Nephron progenitor cell (in vitro differentiated cells): ENCODE measurements at places on chromosomes 7 and 10.
A peak's percentile ranks its signal among the peaks of the same experiment; 100 is the strongest.

- no peak for DNase-seq
These were observed 351.2 kb upstream of the AKR1E2 start for GRCh38 chr10:4474829-4475228.

GRCh38 chr7:157712666-157713235 lies 375.9 kb downstream of the DNAJB6 start:
- no peak for DNase-seq

DNA sequence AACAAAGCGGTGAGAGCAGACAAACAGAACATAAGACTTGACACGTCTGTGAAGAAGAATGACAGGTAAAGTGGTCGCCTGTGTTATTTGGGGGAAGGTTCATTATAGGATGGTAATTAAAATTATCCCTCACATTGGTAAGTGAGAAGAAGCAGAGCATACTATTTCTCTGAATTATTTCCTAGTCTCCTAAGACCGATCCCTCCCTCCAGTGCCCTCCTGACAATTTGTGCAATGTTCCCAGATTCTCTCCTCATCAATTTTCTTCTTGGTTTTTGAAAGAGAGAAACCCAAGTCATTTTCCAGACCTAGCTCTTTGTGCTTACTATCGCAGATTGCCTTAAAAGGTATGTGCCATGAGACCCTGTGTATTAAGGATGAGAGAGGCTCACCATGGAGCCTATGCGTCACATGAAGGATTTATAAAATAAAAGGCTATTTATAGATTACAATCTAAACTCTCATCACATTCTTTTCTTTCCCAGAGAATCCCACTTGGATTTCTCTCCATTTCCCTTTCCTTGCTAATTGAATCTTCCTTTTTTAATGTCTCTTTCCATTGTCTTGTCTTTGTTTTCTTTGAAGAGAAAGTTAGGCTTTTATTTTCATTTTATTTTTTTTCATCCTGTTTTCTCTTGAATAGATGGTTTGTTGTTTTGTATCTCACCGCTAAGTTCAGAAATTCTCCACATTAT lies 112.0 kb downstream of the PPP1R3A start:
- no peak for DNase-seq

- DNase-seq: peak; percentile 12
These were observed 3.5 kb downstream of the MKRN1 start for GRCh38 chr7:140475747-140476333.

- no peak for DNase-seq
These were observed 51.0 kb downstream of the RASGEF1A start for GRCh38 chr10:43215758-43216455.

GRCh38 chr7:47688311-47689100 lies 106.6 kb upstream of the TNS3 start:
- DNase-seq: peak; percentile 54

DNA sequence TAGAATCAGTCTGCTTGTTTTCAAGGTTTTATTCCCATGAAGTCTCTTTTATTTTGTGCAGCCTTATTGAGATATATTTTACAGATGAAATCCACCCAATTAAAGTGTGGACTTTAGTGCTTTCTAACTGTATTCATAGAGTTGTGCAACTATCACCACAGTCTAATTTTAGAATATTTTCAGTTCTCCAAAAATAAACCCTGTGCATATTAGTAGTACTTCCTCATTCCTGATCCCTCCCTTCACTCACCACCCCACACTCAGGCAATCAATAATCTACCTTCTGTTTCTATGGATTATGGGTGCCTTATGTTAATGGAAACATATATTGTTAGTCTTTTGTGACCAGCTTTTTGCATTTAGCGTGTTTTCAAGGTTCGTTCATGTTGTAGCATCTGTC lies 185.7 kb upstream of the TMEM72 start:
- no peak for DNase-seq

DNA sequence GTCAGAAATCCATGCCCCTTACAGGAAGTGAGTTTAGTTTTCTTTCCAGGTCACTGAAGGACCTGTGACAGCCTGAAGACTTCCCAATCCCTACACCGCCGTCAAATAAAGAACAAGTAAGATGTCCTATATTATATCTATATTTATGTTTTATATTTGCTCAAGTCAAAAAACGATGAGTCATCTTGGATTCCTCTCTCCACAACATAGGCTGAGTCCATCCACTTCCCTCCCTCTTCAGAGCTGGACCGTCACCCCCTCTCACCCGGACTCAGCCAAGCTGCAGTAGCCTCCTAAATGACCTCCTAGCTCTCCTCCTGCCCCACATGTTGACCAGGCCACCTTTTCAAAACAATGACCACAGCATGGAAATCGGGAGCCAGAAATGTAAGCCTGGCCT lies 53.5 kb downstream of the GLI3 start:
- no peak for DNase-seq

DNA sequence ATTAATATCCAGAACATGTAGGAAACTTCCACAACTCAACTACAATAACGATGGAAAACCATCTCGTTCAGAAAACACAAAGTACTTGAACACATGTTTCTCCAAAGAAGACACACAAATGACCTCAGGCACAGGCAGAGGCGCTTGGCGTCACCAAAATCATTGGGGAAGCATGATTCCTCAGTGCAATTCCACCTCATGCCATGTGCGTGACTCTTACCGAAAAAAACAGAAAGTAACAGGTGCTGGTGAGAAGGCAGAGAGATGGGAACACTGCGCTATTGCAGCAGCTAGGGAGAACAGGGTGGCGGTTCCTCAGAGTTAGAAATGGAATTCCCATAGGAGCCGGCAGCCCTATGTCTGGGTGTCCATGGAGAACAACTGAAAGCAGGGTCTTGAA lies 390.0 kb downstream of the DNAJB6 start:
- no peak for DNase-seq

DNA sequence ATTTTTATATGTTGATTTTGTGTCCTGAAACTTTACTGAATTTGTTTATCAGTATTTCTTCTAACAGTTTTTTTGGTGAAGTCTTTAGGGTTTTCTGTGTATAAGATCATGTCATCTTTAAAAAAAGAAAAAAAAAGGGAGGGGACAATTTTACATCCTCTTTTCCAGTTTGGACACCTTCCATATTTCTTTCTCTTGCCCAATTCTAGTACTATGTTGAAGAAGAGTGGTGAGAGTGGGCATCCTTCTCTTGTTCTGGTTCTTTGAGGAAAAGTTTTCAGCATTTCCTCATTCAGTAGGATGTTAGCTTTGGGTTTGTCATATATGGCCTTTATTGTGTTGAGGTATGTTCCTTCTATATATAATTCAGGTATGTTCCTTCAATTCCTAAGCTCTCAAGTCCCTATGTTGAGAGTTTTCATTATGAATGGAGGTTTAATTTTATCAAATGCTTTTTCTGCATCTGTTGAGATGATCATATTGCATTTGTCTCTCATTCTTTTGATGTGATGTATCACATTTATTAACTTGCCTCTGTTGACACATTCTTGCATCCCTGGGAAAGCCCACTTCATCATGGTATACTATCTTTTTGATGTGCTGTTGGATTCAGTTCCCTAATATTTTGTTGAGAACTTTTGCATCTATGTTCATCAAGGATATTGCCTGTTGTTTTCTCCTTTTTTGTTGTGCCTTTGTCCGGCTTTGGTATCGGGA lies 12.1 kb downstream of the TAS2R40 start:
- no peak for DNase-seq

DNA sequence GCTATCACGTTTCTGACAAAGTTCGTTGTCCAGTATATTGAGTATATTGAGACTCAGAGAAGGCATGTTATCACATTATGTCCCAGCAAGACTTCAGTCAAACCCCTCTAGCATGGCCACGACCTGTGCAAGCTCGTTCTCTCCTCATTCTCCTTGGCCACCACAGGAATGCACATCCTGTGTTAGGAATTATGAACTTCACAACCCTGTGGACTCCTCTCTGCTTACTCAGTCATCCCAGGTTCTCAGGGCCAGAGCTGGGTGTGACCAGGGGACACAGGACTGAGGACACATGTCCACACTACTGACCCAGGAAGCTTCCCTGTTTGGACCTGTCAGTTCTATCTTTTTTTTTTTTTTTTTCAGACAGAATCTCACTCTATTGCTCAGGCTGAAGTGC lies 4.4 kb downstream of the SH2D4B start:
- no peak for DNase-seq

GRCh38 chr10:5229019-5229418 lies 32.4 kb downstream of the AKR1C4 start:
- DNase-seq: no peak

GRCh38 chr10:32141018-32141807 lies 85.0 kb upstream of the KIF5B start:
- no peak for DNase-seq

DNA sequence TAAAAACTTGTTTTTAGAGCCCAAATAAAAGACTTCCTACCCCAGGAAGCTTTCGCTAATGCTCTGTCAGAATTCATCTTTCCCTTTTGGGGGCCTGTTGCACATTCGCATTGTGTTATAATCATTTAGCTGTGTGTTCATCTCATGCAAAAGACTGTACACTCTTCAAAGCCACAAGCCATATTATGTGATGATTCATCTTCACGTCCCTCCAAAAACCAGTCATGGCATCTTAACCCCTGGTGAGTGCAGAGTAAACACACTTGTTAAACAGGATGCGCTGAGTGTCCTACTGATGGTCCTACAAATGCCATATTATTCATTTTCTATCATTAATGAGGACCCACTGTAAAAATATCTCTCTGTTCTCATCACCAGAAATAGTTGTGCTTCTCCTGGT lies 235.4 kb downstream of the KIAA1217 start:
- no peak for DNase-seq

DNA sequence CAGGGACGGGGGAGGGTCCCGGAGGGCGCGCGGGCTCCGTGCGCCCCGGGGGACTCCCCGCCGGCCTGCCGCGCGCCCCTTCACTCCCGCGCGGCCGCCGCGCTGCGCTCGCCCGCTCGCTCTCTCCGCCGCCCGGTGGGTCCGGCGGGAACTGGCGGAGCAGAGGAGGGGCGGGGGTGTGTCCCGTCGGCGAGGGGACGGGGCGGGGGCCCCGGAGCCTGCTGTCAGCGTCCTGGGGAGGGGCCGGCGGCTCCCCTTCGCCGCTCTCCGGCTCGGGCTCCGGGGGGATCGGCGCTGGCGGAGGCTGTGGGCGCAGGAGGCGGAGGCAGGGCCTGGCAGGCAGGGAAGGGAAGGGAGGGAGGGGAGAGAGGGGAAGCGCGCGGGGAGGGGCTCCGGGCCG lies at the start of gene SH3PXD2A:
TSS of gene SH3PXD2A (minus strand) at position 153 of the 400 bp plus-strand sequence. CDS start 310 bp downstream, outside the sequence.
- peak; percentile 78 for DNase-seq

DNA sequence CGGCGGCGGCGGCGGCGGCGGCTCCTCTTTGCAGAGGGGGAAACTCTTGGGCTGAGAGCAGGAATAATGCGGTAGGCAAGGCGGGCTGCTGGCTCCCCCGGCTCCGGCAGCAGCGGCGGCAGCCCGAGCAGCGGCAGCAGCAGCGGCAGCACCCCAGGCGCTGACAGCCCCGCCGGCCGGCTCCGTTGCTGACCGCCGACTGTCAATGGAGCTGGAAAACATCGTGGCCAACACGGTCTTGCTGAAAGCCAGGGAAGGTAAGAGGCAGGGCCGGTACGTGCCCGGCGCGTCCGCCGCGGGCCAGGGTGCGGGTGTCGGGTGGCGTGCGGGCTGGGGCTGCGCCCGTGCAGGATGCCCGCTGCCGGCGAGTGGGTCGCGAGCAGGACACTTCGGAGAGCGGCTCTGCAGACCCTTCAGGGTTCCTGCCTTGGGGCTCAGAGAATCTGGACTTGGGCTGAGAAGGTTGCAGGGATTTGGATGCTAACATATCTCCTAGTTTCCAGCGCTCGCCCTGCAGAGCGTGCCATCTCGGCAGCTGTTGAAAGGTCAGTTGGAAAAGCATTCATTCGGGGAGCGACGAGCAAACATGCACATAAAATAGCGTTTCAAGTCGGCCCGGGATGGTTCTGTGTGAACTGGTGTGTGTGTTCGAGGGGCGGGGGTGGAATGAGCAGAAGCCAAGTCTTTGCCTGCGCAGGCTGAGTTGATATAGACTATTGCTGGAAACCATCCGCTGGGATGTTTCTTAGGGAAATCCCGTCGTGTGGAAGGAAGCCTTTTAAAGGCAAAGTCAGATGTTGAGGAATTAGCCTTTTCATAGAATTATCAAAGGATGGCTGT lies 562 bp downstream of the GRK5 start:
- peak; percentile 67 for DNase-seq

GRCh38 chr10:43622038-43622437 lies 15.8 kb downstream of the ZNF485 start:
- DNase-seq: no peak

DNA sequence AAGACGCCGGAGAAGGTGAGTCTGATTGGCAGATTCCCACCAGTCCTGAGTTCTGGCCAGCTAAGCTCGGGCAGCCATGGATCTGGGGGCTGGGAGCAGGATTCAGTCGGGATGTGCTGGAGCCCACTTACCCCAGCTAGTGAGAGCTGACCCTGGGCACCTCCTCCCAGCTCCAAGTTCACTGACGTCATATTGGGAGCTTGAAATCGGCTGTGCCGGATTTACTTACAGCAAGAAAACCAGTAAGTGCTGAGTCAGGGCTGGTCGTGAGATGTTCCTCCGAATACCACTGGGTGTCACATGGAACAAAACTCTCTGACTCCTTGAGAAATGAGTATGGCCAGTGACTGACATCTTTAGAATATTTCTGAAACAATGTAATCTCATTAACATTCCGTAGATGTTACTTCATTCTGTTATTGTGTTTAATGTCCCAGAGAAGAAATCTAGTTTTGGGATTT lies 621.2 kb downstream of the SDK1 start:
- DNase-seq: peak; percentile 20

DNA sequence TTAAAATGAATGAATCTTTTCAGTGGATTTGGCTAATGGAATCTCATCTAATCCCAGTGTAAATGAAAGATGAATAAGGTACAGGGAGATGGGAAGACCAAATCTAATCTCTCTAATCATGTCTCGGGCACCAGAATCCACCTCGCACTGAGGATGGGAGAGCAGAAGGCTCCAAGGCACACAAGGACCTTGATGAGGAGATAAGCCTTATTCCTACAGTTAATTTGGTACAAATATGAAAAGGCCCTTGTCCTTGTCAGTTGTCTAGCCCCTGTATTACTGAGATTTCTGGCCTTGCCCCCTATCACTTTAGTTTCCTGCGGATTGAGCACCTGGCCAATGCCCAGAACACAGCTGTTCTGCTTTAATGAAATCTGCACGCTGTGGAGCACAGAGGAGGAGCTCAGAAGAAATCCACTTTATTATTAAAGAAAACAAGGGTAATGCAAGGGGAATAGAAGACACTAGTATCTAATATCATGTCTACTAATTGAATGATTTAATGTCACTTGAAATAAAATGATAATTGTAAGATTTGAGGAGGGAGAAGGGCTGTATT lies 321.4 kb upstream of the HGF start:
- no peak for DNase-seq
